ENCODE measurements at places on chromosomes 13 and 19.

DNA sequence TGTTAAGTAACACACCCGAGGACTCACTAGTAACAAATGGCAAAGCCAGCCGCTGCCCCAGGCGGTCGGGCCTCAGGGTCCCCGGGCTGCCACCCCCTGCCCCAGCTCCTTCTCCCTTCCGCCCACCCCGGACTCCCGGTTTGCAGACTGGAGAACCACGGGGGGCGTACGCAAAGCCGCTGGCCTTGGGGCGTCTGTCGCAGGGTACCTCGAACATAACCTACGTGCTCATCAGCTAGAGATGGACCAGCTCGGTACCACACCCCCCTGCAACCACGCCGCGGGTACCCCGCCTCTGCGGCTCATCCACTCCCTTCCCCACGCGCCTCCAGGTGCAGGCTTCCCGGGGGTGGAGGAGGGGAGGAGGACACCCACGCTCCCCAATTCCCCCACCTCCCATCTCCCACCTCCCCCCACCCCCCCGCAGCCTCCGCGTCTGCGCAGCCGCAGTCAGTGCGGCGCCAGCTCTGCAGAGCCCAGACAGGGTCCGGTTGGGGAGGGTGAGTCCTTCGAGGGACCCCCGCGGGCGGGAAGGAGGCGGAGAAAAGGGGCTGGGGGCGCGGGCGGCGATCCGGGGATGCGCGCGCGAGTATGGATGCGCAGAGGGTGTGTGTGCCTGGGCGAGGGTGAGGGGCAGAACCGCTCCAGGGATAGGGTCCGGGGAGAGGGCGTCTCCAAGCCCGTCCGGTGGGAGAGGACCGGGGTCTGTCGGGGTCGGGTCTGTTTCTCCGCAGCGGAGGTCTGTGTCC lies at the start of gene SMIM17:
Gene SMIM17, plus strand, starts transcription at position 449 of the 749 bp plus-strand sequence. CDS start 2,509 bp downstream, outside the sequence.
- no peak for DNase-seq

- no peak for DNase-seq
Observed at GRCh38 chr19:14672188-14672872, 2.3 kb downstream of the ADGRE3 start.

GRCh38 chr19:45712699-45713067 lies 18.0 kb downstream of the FBXO46 start:
- DNase-seq: no peak

- DNase-seq: no peak
Observed at GRCh38 chr13:29858231-29858630, 7.8 kb upstream of the UBL3 start.

GRCh38 chr19:18677156-18677555 lies 6.3 kb upstream of the CRTC1 start:
- no peak for DNase-seq

GRCh38 chr13:20703780-20704458 lies 420 bp downstream of the IL17D start:
- DNase-seq: peak; percentile 86

GRCh38 chr13:101875717-101876393 lies 423.4 kb downstream of the ITGBL1 start:
- DNase-seq: no peak

DNA sequence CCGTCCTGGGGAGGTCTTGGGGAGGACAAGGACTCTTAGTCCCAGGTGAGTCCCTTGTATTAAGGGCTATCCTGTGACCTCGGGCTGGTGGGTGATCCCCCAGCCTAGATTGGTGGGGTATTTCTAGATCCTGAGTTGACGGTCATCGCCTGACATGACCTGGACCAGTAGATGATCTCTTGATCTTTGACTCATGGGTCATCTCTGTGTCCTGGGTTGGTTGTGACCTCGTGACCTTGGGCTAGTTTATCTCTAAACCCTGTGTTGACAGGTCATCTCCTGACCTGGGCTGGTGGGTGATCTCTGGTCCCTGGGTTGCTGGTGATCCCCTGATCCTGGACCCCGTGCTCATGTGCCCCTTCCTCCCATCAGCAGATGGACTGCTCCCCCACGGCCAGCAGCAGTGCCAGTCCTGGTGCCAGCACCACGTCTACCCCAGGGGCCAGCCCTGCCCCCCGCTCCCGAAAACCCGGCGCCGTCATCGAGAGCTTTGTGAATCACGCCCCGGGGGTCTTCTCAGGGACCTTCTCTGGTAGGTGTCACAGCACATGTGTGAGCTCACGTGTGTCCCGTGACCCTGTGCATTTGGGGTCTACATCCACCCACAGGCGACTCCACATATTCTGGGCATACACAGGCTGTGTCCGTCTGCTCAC lies 6.3 kb downstream of the MIDN start:
- no peak for DNase-seq

DNA sequence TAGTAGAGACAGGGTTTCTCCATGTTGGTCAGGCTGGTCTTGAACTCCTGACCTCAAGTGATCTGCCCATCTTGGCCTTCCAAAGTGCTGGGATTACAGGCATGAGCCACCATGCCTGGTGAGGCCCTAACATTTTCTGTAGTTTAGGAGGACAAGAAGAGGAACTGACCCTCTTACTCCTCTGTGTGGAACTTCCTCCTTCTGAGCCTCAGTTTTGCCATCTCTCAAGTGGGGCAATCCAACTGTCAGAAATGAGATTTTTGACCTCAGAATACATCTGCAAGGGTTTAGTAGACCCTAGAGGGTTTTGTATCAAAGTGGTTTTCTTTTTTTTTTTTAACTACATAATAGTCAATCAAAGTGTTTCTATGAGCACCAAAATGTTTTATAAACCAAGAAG lies 2.4 kb downstream of the DKKL1 start:
- no peak for DNase-seq
